ENCODE measurements at places on chromosomes 2 and 18.

DNA sequence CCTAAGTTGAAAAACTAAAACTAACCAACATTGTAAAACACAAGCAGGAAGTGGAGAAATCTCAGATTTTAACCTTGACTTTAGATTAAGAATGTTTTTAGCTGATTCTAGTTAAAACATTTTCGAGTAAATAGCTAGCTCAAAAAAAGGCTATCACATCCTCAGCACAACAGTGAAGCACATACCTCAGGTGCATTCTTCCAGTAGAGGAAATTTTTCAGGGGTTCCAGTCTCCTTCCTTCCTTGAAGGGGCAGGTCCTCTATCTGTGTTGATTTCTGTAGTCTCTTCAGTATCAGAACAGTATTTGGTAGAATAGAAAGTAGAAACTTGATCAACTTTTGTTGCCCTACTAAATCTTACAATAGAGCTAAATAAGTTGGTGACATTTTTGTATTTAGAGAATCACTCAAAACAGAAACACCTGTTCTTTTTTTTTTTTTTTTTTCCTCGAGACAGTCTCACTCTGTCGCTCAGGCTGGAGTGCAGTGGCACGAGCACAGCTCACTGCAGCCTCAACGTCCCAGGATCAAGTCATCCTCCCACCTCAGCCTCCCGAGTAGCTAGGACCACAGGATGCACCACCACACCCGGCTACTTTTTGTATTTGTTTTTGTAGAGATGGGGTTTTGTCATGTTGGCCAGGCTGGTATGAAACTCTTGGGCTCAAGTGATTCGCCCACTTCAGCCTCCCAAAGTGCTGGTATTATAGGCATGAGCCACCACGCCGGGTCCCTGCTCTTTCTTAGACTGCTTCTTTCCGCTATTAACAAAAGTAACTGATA is 6.9 kb upstream of the GPR155 start:
- no peak for DNase-seq

DNA sequence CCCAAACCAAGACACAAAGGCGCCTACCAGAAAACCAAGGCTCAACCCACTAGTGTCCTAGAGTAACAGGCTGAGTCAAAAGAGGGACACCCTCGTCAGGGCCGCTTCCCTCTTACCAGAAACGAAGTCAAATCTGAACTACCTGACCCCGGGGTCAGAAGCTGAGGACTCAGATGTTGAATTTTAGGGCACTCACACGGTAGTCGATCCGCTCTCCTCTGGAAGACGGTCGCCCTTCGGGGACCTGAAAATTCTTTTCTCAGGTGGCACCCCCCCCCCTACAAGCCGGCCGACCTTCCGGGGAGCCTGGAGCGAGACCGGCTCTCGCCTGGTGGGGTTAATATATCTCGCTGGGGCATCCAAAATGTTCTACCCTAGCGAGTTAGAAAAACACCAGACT is 121.1 kb upstream of the KCNJ3 start:
- no peak for DNase-seq

DNA sequence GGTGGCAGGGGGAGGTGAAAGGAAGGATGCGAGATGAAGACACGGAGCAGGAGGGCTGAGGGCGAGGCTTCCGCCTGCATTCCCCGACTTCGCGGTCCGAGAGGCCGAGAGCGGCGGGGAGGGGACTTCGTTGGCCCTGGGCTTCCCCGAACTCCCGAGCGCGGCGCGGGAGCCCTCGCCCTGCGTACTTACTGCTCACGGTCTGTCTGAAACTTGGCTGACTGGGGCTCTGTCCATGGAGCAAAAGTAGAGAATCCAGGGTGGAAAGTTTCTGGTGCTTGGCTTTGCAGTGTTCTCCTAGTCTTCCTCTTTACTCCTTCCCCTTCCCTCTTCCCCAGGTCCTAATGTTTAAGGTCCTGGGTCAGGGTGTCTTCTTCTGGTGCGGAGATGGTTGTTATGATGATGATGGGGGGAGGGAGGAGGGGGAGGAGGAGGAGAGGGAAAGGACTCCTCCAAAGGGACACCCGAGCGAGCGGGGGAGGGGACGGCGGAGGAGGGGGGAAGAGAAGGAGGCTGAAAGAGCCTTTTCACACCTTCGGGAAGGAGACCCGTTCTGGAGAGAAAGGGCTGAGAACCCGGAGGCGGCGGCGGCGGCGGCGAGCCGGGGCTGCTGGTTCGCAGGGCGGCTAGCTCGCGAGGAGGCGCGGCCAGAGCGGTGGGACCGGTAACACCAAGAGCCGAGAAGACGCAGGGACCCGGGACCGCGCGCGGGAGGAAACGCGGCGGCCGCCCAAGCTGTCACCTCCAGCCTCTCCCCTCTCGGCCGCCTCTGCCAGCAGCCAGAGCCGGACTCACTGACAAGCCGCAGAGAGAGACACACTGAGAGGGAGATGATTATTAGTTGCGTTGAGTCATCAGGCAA is at the start of gene SATB2:
SATB2 (minus strand) TSS at position 793 of the 862 bp plus-strand sequence. CDS start 1,902 bp downstream, outside the sequence.
- DNase-seq, result peak; percentile 19

DNA sequence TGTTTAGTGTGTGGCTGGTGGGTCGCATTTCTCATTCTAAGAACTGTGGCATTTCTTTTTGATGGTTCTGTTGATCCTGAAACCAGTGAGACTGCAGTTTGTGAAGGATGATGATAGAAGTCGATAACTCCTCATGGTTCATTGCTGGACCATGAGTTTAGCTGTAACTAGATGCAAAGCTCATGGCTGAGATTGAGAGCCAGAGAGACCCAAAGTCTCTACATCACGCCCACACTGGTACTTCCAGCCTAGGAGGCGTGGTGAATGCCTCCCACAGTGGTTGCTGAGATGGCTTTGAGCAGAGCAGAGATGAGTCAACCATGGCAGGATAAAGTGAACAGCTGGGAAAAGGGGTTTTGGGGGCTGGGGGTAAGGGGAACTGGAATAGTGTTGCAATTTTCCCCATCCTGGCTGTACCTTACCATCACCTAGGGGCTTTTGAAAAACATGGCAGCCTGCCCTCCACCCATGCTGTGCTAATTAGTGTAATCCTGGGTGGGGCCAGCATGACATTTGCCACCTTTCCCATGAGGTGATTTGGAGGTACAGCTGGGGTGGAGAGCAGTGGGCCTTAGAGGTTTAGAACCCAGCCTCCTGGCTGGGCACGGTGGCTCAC is 24.1 kb downstream of the INPP4A start:
- peak; percentile 63 for DNase-seq

GRCh38 chr2:46239175-46239846 is 57.9 kb upstream of the EPAS1 start:
- no peak for DNase-seq

DNA sequence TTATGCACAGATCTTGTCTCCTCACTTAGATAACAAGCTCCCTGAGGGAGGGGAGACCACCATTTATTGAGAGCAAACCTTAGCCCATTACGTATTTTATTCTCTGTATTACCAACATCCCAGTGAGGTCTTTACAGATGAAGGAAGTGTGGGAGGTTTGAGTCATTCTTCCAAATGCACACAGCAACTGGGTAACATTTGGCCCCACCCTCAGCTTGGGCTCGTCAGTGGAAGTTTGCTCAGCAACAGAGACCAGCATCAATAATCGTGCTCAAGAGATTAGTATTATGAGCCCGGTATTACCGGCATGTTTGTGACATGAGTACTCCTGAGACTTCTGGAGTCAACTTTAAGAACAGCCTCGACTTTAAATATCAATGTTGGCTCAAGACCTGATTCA is 168.6 kb downstream of the ETAA1 start:
- peak; percentile 94 for DNase-seq

- no peak for DNase-seq
Measured at GRCh38 chr2:175806125-175806490, 196.0 kb downstream of the LNPK start.

GRCh38 chr2:236576087-236576486 is 6.5 kb downstream of the ACKR3 start:
- no peak for DNase-seq

- DNase-seq, result no peak
Measured at GRCh38 chr2:213281156-213281555, 3.1 kb upstream of the SPAG16 start.

DNA sequence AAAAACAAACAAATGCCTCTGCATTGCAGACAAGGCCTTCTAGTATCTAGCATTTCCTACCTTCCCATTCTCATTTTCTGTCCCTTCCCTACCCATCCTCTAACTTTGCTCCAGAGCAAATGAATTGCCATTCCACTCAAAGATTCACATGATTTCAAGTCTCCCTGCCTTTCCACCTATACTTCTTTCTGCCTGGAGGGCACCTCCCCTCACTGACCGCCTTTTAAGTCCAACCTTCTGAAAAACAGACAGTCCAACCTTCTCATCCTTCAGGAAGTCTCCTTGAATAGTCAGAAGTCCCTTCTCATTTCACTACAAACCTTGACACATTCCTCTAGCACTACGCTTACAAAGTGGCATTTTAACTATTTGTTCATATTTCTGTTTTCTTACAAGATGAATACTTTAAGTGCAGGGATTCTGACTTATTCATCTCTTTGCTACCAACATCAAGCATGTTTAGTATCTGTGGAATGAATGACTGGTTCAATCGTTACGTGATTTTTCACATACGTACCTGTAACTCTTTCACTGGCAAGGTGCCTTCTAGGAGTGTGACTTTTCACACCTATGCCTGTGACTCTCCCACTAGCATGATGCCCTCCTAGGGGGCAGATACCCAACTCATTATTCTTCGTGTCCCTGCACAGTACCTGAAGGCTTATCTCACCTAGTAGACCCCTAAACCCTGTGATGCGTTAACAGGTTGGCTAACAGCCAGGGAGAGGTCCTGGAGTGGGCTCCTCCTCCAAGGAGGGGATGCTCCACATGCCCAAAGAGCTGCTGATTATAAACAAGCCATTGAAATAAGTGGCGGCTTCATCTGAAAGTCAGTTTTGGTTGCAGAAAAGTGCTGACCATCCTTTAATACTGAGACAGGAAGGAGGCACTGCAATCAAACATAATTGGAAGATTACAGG is 356.2 kb downstream of the MYCN start:
- DNase-seq, result no peak

GRCh38 chr2:45669032-45669486 is 17.6 kb downstream of the PRKCE start:
- peak; percentile 93 for DNase-seq

GRCh38 chr2:7292154-7292691 is 375.0 kb downstream of the RNF144A start:
- DNase-seq, result no peak

DNA sequence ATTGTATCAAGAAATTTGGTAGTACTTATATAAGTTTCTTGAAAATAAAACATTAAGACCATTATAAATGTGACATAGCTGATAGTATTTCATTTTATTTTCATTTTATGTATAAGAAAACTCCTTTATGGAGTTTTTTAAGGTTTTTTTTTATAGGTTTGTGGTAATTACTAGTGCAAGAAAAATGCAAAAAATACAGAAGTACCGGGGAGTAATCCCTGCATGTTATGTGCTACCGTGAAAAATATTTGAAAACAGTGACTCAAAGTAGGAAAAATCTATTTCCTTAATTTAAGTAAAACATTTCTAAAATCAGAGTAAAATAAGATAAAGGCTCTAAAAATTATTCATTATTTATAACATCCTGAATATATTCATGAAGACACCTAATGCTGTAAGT is 21.6 kb downstream of the ZSWIM2 start:
- peak; percentile 50 for DNase-seq

- DNase-seq, result no peak
Measured at GRCh38 chr2:58237741-58238140, 3.4 kb downstream of the FANCL start.

DNA sequence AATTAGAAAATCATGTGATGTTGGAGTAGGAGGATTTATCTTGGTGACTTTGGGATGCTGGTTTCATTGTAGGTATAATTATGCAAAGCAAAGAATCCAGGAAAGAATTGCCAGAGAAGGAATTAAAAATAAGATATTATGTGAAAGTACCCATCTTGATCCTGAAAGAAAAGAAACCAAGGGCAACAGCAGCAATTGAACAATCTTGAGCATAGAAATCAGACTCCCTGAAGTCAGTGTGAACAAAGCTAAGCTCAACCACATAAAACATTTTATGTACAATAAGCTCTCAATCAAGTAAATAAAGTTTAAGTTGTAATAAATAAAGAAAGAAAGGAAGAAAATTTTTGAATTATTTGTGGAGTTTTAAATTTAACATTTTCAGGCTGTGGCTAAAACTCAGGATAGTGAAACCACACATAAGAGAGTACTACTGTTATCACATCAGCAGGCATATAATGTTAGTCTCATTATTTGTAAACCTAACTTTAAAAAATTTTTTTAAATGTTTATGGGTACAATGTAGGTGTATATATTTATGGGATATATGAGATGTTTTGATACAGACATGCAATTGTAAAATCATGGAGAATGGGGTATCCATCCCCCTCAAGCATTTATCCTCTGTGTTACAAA is 32.8 kb upstream of the GPR55 start:
- DNase-seq, result no peak

DNA sequence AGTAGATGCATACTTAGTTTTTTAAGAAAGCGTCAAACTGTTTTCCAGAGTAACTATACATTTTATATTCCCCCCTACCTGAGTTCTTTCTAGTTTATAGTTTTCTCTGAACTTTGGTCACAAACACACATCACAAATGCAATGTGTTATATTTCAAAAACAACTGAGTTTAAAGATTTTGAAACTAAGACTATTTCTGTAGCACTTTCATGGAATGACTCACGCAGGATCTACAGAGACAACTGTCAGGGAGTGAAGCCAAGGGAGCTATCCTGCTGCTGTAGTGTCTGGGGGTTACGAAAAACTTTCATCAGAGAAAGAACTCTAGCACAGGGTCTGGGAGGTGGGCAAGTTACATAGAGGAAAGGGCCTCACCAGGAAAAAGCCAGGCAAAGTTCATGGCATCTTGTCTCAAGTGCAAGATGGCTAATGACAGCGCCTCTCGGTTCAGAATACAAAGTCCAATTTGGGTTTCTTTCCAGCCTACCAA is 66.8 kb downstream of the UXS1 start:
- DNase-seq, result peak; percentile 50

GRCh38 chr2:98479959-98480524 is 35.4 kb downstream of the INPP4A start:
- peak; percentile 90 for DNase-seq

DNA sequence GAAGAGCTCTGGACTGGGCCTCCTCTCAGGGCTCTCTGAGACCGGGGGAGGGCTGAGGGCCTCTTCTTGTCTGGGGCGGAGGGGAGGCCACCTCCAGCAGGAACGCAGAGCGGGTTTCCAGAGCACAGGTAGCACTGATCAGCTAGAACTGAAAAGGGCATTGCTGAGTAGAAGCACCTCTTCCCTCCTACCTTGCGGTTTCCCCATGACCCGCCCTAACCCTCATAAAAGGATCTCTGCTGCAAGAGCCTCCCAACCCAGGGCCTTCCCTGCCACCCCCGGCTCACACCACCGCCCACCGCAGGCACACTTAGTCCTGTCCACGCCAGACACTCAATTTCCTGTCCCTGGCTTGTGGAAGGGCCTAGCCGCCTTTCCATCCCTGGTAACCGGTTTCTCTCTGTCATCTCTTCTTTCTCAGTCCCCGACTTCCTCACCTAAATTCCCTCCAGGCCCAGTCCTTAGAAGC is 966 bp downstream of the ADCY3 start:
- DNase-seq, result peak; percentile 18

DNA sequence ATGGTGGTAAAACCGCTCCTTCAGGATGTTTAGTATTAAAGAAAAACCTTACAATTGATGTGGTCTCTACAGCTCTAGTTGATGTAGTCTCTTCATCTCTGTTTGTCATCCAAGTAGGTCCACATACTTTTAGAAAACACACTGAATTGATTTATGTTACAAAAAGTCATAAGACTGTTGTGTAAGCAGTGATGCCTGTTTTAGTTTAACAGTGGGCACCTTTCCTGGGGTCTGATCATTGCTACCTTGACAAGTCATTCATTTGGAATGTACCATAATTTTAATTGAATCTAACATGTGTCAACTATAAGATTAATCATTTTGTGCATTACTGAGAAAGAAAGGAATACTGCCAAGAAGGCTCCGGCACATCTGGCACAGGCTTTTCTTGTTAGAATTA is 34.3 kb downstream of the GIGYF2 start:
- DNase-seq, result peak; percentile 37

Measured in amniotic epithelial cell (primary cell).